ENCODE measurements at places on chromosomes 3 and 15.
A peak's percentile ranks its signal among the peaks of the same experiment; 100 is the strongest.

- DNase-seq = no peak
These were observed 14.1 kb downstream of the UBP1 start for GRCh38 chr3:33426068-33426467.

- no peak for DNase-seq
These were observed 806 bp downstream of the KLHL25 start for GRCh38 chr15:85793641-85794597.

GRCh38 chr3:149042789-149043386 is 43.4 kb downstream of the HLTF start:
- DNase-seq = no peak

GRCh38 chr3:55823829-55824228 is 336.7 kb upstream of the WNT5A start:
- DNase-seq = no peak

DNA sequence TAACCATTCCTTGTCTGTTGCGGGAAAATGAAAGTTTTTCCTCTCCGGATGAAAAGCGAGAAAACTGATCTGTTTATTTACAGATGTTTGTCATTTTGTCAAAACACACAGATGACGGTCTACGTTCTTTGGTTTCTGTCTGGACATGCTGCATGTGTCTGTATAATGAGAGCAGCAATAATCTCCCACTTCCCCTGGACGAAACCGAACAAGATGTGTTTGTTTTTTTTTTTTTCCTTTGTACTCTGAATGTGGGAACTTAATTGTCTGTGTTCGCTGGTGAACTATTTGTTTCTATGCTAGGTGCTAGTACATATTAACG is 33.6 kb downstream of the PTPRG start:
- no peak for DNase-seq

DNA sequence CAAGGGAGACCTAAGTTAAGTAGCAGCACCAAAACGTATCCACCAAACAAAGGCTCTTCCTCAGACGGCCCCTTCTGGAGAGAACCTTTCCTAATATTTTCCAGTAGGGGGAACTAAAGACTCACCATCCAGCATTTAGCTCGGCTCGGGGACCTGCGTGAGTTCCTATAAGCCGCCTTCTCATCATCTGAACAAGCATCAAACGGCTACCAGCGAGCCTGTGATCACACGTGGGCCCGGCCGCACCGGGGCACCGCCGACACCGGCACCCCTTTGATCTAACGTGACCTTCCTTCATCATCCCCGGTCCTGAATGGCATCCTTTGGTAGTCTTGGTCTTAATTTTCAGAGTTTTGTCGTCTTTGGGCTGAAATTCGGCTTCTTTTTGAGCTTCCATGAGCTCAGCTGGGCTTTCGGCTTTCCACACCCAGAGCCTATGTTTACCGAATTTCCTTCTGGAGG is 1.4 kb upstream of the ROBO2 start:
- peak; percentile 78 for DNase-seq
